Stimulated activated CD8-positive, alpha-beta memory T cell treated with anti-CD3 and anti-CD28 coated beads, Interleukin-7, amount 100 ng/mL, for 1 hour (primary cell): ENCODE measurements at places on chromosomes 6 and 20.

DNA sequence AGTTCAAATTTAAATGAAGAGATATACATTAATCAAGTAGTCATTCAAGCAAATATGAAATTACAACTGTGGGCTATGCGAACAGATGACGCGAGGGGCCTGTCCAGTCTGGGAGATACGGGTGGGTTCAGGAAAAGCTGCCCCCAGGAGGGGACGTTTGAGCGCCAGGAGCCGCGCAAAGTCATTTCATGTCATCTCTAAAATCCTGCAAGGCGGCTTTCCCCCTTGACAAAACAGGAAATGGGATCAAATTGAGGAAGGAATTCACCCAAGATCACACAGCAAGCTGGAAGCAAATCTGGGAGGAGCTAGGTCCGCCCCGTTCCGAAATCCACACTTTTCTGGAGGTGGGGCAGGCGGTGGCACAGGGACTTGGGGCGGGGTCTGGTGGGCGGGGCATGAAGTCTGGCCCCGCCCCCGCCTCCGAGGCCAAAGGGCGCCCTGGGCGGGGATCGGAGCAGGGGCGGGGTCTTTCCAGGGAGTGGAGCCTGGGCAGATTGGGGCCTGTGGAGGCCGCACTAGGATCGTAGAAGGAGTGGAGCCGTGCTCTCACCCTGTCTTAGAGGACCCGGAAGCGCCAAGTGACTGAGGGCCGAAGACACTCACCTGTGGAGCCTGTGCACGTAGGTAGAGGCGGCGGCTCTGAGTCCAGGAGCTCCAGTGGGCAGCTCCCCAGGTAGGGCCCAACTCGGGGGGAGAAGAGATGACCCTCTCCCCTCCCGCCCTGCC lies at the start of gene LPIN3:
Gene LPIN3, plus strand, starts transcription at position 495 of the 729 bp plus-strand sequence. CDS start 4,983 bp downstream, outside the sequence.
- no peak for DNase-seq

GRCh38 chr6:8325743-8326142 lies 109.6 kb downstream of the SLC35B3 start:
- no peak for DNase-seq

DNA sequence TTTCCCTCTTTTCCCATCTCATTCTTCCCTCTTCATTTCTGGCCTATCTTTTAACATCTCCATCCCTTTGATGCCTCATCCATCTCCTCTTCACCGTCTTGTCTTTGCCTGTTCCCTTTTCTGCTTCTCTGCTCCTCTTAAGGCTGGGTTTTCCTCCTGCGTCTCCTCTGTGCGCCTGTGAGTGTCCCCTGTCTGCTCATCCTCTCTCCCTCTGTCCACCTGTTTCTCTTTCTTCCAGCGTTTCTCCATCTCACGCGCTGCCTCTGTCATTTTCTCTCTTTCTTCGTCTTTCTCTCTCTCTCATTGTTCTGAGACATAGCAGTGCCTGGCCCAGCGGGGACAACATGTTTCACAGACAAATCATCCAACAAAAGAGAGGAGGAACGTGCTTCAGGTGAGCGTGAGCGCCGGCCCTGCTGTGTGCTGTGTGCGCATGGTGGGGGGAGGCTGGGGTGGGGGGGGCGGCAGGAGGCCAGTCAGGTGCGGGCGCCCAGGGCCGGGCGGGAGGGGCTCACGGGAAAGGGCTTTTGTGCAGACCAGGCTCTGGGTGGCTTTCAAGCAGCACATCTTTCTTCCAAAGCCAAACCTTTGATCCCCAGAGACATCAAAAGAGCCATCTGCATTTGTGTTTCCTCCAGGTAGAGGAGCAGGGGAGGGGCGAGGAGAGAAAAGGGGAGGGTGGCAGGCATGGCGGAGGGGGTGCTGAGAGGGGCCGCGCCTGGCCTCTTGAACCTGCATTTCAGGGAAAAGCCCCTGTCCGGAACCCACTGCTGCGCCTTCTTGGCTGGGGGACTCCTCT lies 121.3 kb downstream of the VEGFA start:
- DNase-seq: no peak

- no peak for DNase-seq
Observed at GRCh38 chr6:133314947-133315346, 73.8 kb downstream of the EYA4 start.

- peak; percentile 20 for DNase-seq
Observed at GRCh38 chr6:133837801-133838349, 51.0 kb upstream of the TCF21 start.
